H1 (cell line): ENCODE measurements at places on chromosomes 5 and 9.

DNA sequence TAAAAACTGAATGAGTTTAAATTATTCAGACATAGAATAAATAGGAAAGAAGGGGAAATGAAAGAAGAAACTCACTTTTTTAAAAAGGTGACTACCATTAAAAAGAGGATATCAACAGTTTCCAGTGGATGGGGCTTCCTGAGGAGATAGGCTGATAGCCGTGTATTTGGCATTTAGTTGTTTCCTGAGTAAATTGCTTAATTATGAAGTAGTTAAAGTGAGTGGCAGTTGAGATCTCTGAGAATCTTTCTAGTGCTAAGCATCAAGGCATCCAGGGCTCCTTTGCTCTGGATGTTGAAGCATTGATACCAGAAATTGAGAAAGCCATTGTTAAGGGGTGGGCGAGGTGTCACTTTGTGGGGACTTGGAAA, 2.7 kb downstream of the TNFAIP8 start:
- H3K27me3 ChIP-seq, result no peaks in the 10 kb centered on the region
- H3K4me1 ChIP-seq, result peaks cover 10% of the 10 kb centered on the region
- no peak overlapping the region for H3K4me3 ChIP-seq
- H3K36me3 ChIP-seq, result no peaks in the 10 kb centered on the region

GRCh38 chr9:136671254-136671614, 8.5 kb downstream of the EGFL7 start:
- H3K4me1 ChIP-seq, result peaks cover 3% of the 10 kb centered on the region
- H3K4me3 ChIP-seq, result no peak overlapping the region
- no peak for DNase-seq
- no peaks in the 10 kb centered on the region for H3K36me3 ChIP-seq
- no peak overlapping the region for H3K27ac ChIP-seq

- H3K36me3 ChIP-seq, result no peaks in the 10 kb centered on the region
- H3K4me1 ChIP-seq, result no peaks in the 10 kb centered on the region; the same call in 1 of the 2 replicates
- no peaks in the 10 kb centered on the region for H3K27me3 ChIP-seq
Measured at GRCh38 chr5:91225848-91226686, 157.1 kb downstream of the ARRDC3 start.

- H3K27ac ChIP-seq, result no peak overlapping the region
- DNase-seq, result no peak
- H3K4me1 ChIP-seq, result no peaks in the 10 kb centered on the region
- H3K27me3 ChIP-seq, result no peaks in the 10 kb centered on the region
- H3K4me3 ChIP-seq, result no peak overlapping the region
Measured at GRCh38 chr9:130165579-130165978, 6.6 kb upstream of the NCS1 start.

- H3K27ac ChIP-seq, result no peak overlapping the region
- H3K36me3 ChIP-seq, result no peaks in the 10 kb centered on the region
- peaks cover 20% of the 10 kb centered on the region; the same call in 1 of the 2 replicates for H3K27me3 ChIP-seq
Measured at GRCh38 chr9:84103651-84104377, 123.2 kb downstream of the RMI1 start.

DNA sequence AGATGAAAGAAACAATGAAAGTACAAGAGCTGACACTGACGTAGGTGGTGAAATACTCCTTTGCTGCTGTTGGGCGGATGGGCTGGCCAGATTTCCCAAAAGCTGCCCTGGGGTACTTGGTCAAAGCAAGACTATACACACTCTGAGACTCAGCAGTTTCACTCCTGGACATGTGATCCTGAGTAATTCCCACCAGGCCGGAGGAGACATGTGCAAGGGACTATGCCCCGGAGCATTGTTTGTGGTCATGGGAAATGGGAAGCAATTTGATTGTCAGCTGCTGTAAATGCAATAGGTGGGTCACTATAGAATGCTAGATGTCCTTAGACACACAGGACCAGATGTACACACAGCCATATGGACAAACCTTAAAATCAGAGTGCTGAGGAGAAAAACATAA, 116.1 kb downstream of the DCP2 start:
- no peaks in the 10 kb centered on the region for H3K4me1 ChIP-seq
- H3K27ac ChIP-seq, result no peak overlapping the region
- DNase-seq, result no peak
- H3K36me3 ChIP-seq, result no peaks in the 10 kb centered on the region
- no peaks in the 10 kb centered on the region for H3K27me3 ChIP-seq
- H3K4me3 ChIP-seq, result no peak overlapping the region

DNA sequence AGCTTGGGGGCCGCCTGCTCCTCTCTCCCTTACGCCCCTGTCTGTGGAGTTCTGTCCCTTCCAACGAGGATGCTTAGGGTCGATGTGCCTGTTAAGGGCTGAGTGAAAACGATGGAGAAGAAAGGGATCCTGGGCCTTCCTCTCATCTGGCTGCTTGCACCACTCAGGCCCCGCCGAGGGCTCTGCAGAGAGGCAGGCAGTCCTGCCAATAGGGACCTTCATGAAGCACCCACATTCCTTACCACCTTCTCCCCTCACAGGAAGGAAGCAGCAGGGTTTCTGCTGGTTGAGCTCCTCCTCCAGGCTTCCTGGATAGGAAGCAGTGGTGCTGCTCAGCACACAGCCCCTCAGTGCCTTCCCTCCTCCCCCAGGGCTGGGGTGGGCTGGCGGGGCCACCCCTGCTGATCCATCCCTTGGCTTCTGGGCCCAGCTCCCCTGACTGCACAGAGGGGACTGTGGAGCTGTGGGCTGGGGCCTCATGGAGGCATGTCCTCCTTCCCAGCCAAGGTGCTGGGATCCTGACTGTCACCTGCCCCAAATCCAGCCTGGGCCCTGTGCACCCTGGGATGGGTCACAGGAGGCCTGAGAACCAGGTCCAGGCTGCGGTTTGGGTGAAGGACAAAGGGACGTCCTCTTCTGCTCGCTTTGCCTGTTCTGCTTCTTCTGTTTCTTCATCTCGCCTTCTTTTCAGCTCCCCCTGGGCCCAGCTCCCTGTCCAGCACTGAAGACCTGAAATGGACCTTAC, 50.5 kb downstream of the AHRR start:
- H3K27ac ChIP-seq, result no peak overlapping the region
- H3K27me3 ChIP-seq, result peaks cover 14% of the 10 kb centered on the region
- DNase-seq, result no peak
- H3K36me3 ChIP-seq, result no peaks in the 10 kb centered on the region
- no peak overlapping the region for H3K4me3 ChIP-seq

DNA sequence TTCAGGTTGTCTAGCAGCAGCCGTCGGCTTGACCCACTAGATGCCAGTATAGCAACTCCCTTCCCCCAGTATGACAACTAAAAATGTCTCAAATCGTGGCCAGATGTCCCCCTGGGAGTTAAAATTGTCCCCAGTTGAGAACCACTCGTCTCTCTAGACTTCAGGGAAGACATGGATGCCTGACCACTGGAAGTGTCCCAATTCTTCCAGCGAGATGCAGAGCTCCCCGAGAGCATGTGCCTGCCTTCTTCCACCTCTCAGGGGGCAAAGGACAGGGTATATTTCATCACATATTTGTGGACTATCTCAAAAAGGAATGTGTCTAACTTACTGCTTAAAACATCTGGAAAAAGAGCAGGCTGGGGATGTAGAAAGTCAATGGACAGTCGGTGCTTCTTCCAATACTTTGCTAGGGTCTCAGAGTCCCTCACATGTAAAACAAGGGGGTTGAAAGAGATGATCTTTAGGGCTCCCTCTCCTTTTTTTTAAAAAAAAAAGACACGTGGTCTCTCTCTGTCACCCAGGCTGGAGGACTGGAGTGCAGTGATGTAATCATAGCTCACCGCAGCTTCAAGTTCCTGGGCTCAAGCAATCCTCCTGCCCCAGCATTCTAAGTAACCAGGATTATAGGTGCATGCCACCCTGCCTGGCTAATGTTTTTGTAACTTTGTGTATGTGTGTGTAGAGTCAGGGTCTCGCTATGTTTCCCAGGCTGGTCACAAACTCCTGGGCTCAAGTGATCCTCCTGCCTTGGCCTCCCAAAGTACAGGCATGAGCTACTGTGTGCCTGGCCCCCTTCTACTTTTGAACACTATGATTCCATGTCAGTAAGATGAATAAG, 190.6 kb downstream of the DAB2IP start:
- no peak overlapping the region for H3K4me3 ChIP-seq
- H3K27me3 ChIP-seq, result no peaks in the 10 kb centered on the region
- DNase-seq, result peak; percentile 11
- no peaks in the 10 kb centered on the region for H3K36me3 ChIP-seq
- no peak overlapping the region for H3K27ac ChIP-seq

- H3K27me3 ChIP-seq, result no peaks in the 10 kb centered on the region
- H3K4me3 ChIP-seq, result no peak overlapping the region
- DNase-seq, result no peak
- H3K36me3 ChIP-seq, result no peaks in the 10 kb centered on the region
- no peaks in the 10 kb centered on the region for H3K4me1 ChIP-seq
Measured at GRCh38 chr5:148214665-148215185, 11.9 kb downstream of the SPINK6 start.

GRCh38 chr5:88785746-88786565, 97.0 kb downstream of the MEF2C start:
- no peaks in the 10 kb centered on the region for H3K27me3 ChIP-seq
- no peak overlapping the region for H3K27ac ChIP-seq
- no peak for DNase-seq
- H3K4me1 ChIP-seq, result peaks cover 4% of the 10 kb centered on the region; the same call in 1 of the 2 replicates
- H3K36me3 ChIP-seq, result no peaks in the 10 kb centered on the region

DNA sequence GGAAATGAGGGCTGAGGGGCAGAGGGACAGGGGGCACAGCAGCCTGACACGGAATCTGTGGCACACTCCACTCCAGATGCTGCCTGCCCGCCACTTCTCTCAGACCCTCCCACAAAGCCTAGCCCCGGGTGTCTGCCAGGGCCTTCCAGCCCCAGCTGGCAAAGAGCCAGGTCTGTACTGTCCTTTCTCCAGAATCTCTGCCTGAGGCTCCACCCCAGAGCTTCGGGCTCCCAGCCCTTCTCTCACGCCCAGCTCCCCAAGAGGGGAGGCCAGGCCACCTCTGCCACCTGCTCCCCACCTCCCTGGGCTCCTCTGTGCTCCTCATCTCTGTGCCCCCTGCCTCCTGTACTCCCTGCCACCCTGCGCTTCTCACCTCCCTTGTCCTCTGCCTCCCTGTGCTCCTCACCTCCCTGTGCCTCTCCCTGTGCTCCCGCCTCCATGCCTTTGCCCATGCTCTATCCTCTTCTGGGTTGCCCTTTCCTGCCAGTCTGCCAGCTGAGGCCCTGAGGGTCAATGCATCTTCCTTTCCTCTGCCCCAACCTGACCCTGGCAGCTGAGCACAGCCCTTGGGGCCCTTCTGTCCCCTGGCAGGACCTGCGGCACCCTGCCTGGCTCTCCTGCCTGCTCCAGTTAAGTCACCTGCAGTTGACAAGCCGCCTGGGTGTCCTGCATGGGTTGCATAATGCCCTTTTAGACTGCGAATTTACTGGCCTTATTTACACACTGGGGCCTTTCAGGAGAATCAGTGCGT, 36.4 kb downstream of the RASGEF1C start:
- H3K27ac ChIP-seq, result no peak overlapping the region
- no peaks in the 10 kb centered on the region for H3K4me1 ChIP-seq
- no peaks in the 10 kb centered on the region for H3K36me3 ChIP-seq
- no peaks in the 10 kb centered on the region for H3K27me3 ChIP-seq
- DNase-seq, result no peak
- H3K4me3 ChIP-seq, result no peak overlapping the region

DNA sequence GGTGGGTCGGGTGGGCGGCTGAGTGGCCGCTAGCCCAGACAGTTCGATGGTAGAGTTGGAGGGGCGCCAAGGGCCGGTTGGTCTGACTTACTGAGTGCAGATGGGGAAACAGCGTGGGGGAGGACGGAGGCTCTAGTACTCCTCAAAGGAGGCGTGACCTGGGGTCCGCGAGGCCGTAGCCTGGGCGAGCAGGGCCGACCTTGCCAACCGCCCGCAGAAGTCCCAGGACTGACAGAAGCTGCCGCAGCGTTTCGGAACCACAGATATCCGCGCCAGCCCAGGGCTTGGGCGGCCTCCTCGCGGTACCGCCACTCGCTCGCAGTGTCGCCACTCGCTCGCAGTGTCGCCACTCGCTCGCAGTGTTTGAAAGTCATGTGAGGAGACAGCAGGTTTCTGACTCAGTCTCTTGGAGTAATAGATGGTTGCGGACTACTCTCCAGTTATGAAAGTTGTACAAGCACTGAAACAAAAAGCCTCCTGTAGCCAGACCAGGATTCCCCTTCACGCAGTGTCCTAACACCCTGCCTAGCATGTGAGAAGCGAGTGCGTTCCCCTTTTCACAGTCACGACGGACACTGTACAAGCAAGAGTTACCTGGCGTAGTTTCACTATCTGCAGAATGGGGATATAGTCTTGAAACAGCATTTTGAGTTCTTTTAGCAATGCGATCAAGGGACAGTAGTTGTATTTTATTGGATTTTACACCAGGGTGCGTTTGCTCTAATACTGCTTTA, 674 bp downstream of the TMEM38B start:
- H3K4me1 ChIP-seq, result peaks cover 5% of the 10 kb centered on the region
- H3K36me3 ChIP-seq, result no peaks in the 10 kb centered on the region
- no peak overlapping the region for H3K27ac ChIP-seq
- peak; percentile 75 for DNase-seq
- peak overlapping the region; percentile 77 for H3K4me3 ChIP-seq

DNA sequence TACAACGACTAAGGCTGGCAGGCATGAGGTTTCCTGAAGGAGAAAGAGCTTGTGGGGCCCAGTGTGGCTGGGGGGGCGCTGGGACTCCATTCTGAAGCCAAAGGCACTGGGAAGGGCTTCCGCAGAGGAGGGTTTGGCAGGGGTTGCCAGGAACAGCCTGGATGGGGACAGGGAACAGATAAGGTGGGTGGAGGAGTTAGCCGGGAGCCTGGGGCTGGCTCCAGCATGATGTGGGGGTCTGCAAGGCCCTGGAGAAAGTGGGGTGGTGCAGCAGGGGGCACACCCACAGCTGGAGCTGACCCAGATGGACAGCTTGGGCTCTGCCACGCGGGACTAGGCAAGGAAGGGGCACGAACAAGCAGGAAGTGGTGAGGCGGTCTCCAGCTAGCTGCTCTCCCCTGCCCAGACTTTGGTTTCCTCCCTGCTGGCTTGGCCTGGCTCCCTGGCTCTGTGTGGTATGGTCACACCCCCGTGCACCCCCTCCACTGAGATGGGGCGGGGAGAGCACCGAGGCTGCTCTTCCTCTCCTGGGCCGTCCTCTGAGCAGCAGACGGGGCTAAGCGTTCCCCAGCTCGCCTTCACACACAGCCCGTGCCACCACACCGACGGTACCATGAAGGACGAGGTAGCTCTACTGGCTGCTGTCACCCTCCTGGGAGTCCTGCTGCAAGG, at the start of gene LTC4S:
LTC4S (plus strand) TSS at position 519 of the 672 bp plus-strand sequence; CDS start at position 614, 95 bp downstream.
- H3K4me3 ChIP-seq, result no peak within 1 kb of the TSS
- H3K27me3 ChIP-seq, result no peaks in the 10 kb centered on the region
- H3K27ac ChIP-seq, result no peak within 1 kb of the TSS
- peaks cover 13% of the 10 kb centered on the region for H3K36me3 ChIP-seq
- H3K4me1 ChIP-seq, result peaks cover 10% of the 10 kb centered on the region
